ENCODE measurements at places on chromosomes 5 and 9.

GRCh38 chr9:34403554-34404380, 27.1 kb upstream of the MYORG start:
- peak; percentile 21 for DNase-seq

DNA sequence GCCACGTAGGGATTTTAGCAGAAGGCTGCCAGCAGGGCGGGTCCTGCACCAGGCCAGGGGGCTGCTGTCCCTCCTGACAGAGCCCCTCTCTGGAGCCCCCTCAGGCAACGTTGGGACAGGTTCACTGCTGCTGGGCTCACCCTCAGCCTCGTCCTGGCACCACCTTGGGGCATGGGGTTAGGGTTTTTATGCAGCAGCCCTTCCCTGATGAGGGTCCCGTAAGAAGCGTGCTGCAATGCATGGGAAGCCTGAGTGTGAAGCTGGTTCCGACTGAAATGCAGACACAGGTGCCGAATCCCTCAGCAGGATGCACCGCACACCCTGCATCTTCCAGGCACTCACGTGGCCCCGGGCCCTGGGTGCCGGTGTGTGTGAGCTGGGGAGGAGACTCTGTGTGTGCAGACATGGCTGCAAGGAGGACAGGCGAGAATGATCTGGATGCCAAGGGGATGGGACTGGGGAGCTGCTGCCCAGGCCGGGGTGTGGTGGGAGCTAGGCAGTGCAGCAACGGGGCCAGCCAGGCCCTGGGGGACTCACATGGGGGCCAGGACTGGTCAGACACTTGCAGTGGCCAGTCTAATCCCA, 27.1 kb downstream of the ZDHHC11B start:
- DNase-seq = no peak

DNA sequence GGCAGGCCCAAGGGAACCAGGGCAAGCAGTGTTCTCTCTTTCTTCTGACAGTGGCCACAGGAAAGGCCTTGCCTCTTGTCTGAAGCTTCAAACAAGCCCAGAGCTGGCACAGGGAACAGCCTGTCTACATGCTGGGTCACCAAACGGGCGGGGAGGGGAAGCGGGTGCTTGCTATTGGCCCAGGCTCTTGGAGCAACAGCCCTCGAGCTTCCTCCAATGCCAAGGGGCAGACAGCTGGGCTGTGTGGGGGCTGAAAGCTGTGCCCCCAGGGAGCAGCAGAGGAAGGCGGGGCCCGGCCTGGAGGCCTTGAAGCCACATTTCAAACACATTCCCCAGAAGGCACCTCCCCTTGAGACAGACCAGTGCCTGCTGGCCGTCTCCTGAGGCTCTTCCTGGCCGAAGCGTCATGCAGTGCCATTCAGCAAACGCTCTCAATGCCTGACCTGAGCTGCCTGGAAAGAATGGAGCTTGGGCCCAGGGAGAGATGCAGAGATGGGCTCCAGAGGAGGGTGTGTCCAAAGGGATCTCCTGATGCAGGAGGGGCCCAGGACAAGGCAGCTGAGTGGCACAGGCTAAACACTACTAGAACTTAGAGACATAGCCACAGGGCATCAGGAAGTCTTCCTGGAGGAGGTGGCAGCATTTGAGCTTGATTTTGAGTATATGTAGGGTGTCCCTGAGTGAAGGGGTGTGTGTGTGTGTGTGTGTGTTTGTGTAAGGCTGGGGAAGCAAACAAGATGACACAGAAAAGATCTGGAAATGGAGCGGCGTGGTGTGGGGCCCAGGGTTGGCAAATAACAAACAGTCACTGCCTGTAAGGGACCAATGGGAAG, 2.5 kb downstream of the FIBCD1 start:
- no peak for DNase-seq

DNA sequence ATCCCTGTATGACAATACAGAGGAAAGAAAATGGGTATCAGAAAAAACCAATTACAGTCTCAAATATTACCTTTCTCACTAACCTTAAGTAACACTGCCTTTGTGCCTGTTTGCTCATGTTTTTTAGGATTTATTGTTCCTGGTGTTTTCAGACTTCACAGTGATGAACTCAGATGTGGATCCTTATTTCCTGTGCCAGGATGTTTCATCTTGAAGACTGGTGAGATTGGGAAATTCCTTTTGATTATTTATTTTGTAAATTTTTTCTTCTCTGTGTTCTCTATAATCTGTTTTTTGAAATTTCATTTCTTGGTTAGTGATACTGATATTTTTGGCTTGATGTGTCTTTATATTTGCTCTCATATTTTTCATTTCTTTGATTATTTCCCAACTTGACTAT, 142.4 kb upstream of the GRIN3A start:
- no peak for DNase-seq

- DNase-seq = no peak
Measured at GRCh38 chr5:16992006-16992405, 55.9 kb upstream of the MYO10 start.

GRCh38 chr9:132002643-132003318, 76.9 kb downstream of the MED27 start:
- DNase-seq = no peak

- DNase-seq = no peak
Measured at GRCh38 chr5:137648361-137648760, 87.5 kb downstream of the KLHL3 start.

DNA sequence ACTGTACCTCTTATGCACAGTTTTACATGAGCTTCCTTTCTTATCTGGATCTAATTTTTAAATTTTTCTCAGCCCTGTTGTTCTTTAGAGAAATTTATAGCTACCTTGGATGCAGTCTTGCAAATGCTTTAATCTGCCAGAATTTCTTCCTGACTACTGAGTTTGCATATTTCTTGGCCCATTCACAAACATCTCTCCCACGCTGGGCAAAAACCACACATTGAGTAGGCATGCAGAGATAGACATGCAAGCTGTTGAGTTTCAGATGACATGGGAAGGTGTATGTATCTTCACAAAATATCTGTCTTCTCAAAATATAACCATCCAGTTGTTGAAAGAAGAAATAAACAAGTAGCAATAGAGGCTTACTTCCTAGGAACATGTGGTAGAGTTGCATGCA, 101.2 kb downstream of the PARP8 start:
- no peak for DNase-seq

DNA sequence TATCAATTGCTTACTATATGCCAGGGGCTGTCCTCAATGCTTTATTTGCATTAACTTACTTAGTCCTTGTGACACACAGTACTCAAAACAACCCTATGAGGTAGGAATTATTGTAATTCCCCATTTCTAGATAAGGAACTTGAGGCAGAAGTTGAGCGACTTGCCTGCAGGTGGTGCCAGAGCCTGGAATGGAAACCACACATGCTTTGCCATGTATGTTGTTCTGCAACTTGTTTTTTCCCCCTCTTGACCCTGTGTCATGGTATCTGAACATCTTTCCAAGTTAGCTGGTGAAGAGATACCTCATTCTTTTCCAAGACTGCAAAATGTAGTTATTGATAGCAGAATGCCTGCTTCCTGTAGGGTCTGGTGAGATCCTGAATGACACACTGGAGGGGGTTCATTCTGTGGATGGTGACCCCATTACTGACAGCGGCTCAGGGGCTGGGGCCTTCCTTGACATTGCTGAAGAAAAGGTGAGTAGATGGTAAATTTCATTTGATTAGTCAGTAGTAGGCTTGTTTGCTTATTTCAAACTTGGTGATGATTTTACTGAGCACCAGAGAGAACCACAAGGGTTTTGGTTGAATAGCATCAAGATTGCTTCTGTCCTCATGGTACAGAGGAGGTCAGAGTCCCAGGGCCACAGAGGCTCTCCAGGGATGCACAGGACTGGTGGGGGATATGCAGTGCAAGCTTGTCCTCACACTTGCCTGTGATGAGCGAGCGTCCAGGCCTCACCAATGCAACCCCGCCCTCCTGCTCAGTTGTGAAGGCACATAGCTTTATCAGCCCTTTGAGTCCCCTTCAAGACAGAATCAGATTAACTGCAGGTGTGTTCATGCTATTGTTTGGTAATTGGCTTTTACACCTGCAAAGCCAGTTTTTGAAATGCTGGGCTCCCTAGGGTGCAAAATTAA, 57.0 kb downstream of the COL15A1 start:
- peak; percentile 24 for DNase-seq

- no peak for DNase-seq
Measured at GRCh38 chr9:72465593-72465984, 55.8 kb upstream of the TMC1 start.

DNA sequence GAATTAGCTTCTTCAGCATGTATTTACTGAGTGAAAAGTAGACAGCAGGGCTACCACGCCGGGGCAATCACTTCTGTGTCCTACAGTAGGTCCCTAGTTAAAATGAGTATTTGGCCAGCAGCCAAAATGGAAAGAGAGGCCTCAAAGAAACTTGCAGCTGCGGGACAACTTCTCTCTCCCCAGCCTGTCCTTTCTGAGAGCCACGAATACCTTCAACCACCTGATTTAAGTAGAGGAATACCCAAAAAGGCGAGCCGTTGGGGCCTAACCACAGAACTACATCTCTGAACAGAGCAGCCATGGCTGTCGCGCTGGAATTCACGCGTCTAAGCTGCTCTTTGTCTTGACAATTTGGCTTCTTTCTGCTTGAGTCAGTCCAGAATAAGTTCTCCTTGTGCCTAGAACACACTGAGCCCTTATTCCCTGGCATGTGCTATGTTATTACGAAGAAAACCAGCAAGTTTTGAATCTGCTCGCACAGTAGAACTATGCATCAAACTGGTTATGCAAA, 43.8 kb upstream of the GOLPH3 start:
- DNase-seq = no peak

GRCh38 chr9:129359162-129359811, 181.2 kb upstream of the IER5L start:
- no peak for DNase-seq

DNA sequence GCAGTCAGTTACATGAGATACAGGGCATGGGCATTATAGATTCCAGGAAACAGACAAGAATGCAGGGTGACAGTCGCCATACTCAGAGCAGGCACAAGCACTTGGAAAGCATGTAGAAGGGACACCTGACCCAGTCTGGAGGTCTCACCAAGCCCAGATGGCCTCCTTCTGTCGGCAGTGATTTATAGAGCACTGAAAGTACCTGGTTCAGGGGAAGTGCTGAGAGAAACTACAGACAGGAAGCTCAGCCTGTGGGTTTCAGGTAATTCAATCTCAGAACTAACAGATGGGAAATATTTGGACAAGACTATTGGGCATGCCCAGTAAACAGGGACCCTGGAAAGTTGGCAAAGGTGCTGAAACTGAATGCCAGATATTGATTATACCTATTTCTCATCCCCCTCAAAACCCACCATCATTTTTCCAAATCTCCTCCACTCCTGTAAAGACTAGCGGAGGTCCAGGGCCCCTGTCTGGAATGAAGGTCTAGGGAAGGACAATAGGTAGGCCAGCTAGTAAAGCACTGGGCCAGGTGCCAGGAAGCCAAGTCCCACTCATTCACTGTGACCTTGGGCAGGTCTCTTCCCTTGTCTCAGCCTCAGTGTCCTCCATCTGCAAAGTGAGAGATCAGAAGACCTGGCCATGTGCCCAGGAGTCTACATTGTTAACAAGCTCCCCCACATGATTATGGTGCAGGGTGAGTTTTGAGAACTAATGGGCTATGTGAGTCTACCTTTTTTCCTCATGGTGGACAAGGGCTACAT, 26.9 kb downstream of the KLHL3 start:
- DNase-seq = no peak

DNA sequence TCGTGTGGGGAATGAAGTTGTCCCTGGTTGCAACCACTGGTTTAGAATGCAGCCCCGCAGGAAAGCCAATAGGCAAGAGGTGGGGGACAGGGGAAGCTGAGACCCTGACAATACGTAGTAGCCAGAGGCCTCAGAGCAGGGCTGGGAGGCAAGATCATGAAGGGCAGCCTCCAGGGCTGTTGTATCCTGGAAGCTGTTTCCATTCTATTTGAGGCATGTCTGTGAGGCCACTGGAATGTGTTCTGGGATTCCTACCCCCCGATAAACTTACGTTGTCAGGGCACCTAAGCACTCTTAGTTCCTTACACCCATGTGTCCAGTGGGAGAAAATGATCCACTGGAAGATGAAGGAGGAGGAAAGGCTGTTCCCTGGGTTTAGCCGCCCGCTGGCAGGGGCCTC, 177.3 kb downstream of the CFAP90 start:
- no peak for DNase-seq

GRCh38 chr5:141778683-141779082, 96.7 kb upstream of the ARAP3 start:
- no peak for DNase-seq

DNA sequence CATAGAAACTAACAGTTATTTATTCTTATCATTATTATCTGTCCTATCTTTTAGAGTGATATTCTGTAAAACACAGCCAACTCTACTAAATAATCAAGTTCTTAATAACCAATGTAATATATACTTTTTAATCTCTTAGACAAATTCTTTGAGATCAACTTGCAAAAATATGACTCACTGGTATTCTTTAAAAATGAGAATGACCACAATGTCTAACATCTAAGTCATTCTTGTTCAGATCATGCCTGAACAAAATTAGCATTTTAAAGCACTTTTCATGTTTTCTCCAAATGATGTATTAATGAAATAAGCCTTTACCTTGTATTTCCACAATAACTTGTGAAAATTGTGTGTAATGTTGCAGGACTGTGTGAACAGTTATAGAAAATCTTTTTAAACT, 356.9 kb upstream of the RGMB start:
- DNase-seq = no peak

DNA sequence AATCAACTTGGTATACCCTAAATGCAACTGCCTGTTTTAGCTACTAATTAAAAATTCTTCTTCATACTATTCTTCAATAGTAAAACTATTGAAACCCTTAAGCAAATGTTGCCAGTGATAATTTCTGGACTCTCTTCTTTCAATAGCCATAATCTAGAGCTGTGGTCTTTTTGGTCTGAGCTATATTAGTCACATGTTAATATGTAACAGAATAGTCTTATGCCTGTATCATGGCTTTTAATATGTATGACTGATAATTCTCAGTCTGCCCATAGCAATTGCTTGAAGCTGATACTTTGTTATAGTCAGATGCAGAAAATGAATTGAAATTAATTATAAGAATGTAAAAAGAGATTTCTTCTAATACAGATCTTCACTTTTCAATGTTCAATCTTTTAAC, 1871.9 kb upstream of the CDH6 start:
- DNase-seq = no peak

DNA sequence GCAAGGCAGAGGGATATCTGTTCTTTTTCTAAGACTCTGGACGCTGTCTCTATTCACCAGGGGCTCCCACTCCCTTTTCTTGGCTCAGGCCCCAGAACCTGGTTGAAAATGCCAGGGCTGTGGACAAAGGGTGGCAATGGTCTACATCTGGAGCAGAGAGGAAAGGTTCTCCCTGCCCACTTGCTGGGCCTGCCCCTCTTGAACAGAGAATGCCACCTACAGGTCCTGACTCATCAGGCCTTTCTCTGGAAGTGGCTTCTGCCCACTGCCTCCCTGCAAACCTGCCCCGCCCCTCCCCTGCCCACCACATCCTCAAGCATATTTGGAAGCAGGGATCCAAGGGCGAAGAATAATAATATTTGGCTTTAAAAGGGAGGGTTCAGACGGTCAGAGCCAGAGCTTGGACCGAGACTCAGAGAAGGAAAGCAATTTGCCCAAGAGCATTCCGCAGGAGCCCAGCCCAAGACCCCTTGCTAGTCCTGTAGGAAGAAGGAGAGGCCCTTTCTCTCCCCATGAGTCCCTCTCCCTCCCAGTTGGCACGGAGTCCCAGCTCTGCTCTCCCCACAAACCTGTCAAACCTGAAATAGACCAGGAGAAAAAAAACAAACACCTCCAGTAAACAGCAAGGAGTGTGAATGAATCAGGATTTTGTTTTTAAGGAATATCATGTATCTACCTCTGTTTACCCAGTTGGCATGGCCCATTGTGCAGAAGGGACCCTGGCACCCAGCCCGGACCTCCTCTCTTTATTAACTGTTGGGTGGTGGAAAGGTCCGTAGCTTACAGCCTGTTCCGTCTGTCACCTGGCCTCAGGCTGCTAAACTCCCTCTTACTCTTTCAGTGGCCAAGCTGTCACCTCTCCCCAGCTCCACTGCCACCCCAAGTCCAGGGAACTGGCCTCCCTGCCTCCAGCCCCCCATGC, 37.7 kb upstream of the STXBP1 start:
- no peak for DNase-seq
